Cerebellar nuclear complex (tissue), 1 donor: ENCODE measurements at places on chromosomes 3 and 15.
A peak's percentile ranks its signal among the peaks of the same experiment; 100 is the strongest.

DNA sequence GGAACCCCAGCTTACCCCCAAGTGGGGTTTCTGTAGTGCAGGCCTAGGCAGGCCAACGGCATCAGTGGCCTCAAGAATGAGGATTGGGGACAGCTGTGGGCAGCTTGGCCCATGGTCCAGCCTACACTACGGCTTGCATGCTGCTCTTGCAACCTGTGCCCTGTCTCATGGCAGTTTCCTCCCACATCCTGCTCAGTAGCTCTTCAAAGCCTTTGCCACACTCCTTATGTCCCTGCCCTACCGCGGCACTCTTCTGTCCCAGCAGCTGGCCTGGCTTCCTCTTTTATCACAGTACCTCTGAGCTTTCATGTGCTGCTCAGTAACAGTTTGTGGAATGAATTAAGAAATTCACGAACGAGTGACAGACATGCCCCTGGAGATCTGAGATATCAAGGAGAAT is 431.0 kb downstream of the EPHB1 start:
- no peak for DNase-seq

DNA sequence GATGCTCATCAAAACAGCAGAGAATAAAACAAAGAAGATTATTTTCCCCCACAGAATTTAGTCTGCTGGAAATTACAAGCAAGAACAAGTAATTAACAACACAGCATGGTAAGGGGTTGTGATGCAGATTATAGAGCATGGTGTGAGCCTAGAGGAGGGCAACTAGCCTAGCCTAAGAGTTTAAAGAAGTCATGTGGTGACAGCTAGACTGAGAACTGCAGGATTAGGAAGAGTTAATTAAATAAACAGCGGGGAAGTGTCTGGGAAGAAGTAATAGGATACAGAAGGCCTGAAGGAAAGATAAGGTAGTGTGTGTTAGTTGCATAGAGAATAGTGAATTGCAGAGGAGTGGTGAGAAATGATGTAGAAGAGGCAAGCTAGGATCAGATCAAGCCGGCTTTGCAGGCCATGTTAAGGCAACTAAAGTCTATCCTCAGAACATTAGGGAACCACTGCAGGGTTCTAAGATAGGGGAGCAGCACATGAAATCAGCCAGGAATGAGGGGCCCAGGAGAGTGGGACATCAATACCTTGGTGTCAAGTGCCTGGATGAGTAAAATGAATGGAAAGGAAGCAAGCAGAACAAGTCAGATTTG is 11.9 kb upstream of the PKM start:
- DNase-seq = no peak

DNA sequence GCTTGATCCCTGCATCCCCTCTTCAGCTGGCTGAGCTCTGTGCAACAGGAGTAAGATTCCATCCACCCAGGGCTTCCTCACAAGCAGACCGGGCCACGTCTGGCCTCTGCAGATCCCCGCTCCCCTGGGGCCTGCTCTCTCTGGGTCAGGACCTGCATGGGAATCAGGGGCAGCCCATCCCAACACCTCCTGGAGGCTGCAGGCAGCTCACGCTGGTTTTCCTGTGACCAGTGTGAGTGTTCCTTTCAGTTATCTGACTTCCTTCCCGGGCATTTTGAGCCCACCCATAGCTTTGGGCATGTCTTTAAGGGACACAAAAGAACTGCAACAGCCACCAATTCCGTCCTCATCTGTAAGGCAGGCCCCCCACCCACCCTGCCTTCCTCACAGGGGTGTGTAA is 16.3 kb downstream of the NUP210 start:
- no peak for DNase-seq

DNA sequence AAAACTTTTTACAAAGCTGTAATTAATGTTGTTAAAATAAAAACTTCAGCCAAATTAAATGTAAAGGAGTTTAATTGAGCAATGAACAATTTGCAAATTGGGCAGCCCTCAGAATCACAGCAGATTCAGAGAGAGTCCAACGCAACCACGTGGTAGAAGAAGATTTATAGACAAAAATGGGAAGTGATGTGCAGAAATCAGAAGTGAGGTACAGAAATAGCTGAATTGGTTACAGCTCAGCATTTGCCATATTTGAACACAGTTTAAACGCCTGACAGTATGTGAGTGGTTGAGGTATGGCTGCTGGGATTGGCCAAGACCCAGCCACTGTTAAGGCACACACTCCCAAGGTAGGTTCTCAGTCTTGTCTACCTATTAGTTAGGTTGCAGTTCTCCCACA is 14.4 kb upstream of the PLA2G4D start:
- no peak for DNase-seq

GRCh38 chr3:42071904-42072812 is 19.0 kb upstream of the TRAK1 start:
- DNase-seq = peak; percentile 96

DNA sequence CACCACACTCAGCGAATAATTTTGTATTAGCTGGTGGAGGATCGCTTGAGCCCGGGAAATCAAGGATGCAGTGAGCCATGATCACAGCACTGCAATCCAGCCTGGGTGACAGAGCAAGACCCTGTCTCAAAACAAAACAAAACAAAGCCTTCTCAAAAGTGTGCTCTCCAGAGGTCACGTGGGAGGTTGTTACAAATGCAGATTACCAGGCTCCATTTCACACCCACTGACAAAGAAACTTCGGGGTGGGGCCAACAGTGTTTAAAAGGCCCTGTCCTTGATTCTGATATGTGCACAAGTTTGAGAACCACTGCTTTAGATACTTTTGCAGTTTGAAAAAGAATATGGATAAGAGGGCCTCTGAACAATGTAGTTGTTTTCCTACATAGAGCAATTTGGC is 80.5 kb downstream of the UBE2E2 start:
- no peak for DNase-seq

DNA sequence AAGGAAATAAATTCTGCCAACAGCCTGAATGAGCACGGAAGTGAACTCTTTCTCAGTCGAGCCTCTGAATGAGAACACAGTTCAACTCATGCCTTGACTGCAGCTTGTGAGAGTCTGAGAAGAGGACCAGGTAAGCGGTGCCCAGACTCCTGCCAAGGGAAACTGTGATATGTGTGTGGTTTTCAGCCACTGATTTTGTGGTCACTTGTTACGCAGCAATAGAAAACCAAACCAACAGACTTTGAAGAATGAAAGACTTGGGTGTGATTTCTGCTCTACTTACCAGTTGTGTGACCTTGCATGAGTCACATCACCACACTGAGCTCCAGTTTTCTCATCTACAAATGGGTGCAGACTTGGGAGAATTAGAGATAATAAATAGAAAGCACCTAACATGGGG is 30.6 kb upstream of the FAM107A start:
- no peak for DNase-seq

DNA sequence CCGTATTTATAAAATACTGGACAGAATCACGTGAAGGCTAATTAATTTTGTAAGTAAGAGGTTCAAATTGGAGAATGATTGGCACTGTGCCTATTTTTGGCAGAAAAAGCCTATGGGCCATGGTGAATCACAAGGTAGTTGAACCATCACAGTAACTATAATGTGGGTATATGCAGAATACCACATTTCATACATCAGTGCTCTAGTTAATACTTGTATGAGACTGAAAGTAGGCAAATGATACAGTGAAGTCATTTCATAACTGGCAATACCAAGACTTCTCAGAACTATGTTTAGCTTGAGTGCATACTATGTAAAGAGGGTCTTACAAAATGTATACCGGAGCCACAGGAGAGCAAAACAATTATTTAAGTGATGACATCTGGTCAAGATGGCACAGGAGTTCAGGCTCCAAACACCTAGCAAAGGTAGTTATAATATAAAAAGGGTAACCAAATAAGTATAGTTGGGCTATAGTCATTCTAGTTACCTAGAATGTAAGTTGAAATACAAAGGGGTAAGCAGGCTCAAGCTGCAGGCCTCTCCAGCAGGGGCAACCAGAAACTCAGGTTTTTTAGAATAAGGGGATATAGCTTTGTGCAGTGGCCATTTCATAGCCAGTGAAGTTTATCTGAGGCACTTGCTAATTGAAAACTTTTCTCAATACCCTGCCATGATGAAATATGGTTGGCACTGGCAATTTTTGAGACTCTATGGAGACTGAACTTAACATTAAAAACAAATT is 19.1 kb downstream of the GPR160 start:
- DNase-seq = no peak

DNA sequence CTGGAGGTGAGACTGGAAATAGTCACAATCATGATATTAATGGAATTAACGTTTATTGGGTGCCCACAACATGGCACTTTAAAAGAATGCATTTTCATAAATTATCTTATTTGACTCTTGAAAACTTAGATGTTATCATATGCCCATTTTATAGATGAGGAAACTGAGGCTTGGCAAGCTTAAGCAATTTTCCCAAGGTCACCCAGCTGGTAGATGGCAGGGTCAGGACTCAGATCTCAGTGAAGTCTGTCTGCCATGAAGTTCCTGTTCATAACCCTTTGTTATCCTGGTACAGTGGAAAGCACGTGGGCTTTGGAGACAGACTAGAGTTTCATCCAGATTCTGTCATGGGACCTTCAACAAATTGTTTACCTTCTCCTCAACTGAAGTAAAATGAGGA is 174.6 kb upstream of the NR2E3 start:
- DNase-seq = no peak

- DNase-seq = no peak
Measured at GRCh38 chr15:97652041-97652440, 308.5 kb upstream of the ARRDC4 start.

DNA sequence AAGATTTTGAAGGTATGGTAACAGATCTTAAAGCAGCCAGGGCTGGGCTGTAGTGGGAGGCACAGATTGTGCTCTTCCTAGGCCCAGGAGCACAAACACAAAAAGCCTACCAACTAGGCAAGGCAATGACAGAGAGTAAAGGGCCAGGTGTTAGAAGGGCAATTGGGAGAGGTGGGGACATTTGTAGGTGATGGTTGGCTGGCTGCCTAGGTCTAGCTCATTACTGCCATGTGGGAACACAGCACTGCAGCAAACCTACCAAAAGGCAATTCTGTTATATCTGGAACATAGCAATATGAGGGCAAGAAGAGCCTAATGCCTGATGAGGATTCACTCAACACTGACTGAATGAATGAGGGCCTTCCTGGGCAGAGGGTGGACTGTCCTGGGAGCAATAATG is 30.4 kb downstream of the ARHGEF3 start:
- DNase-seq = no peak

- no peak for DNase-seq
Measured at GRCh38 chr15:41926185-41927056, 32.6 kb upstream of the SPTBN5 start.

DNA sequence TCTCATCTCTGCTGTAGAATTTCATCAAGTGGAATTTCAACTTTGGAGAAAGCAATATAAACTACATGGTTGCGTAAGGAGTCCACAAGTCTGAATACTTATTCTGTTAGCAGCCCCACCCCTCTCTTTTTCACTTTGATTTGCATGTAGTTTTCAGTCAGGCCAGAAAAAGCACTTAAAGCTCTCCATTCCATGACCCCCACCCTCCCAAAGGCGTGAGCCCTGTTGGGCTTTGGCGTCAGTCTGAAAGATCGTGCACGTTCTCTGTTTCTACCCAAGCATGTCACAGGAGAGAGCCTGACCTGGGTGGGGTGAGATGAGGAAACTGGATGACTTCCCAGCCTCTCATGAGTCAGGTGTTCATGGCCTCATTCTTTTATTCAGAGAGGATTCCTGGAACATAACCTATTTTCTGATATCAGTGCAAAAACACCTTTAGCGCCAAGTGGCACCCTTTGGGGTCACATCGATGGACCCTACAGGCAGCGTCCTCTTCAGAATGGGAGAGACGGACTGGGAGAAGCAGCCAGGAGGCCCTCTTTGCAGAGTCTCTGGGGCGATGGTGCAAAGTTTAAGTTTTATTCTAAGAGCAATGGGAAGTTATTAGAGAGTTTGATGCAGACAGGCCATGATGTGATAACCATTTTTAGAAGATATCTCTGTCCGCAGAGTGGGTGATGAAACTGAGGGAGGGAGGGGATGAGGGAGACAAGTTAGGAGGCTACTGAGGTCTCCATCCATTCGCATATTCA is 55.8 kb downstream of the LSM3 start:
- DNase-seq = no peak

DNA sequence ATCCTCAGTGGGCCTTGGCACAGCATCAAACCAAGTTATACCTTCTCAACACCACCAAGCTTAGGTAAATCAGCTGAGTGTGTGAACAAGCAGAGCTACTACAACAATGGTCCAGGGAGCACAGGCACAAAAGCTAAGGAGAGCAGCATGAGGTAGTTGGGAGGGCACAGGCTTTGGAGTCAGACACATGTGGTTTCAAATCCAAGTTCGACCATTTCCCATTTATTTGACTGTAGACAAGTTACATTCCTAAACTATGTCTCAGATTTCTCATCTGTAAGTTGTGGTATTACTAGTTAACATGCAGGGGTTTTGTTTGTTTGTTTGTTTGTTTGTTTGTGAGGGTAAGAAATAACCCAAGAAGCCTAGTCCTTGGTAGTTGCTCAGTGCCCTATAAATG is 46.9 kb downstream of the MLH1 start:
- no peak for DNase-seq

- no peak for DNase-seq
Measured at GRCh38 chr15:101620671-101621070, 31.5 kb downstream of the TM2D3 start.
